H9 (cell line): ENCODE measurements at places on chromosomes 2 and 18. TPM values are rescaled to one million over a fixed set of nuclear protein-coding genes. Genes with fewer than 3 reads are reported as not detected.

DNA sequence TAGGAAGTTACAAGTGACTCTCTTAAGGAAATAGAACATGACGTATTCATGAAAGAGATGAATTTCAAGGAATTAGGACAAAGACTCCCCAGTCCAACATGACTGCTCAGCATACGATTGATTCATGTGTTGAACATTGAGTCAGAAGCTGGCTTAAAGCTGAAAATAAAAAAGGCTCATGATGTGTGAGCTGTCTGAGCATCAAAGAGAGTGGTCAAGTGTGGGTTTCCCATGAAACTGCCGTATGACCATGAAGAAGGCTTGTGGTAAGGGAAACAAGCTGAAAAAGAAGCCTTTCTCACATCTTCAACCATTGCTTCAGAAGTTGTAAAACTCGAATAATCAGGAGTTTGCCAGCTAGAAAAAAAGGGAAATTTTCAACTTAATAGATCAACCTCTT is 201.9 kb upstream of the APCDD1 start:
- no peak for DNase-seq

DNA sequence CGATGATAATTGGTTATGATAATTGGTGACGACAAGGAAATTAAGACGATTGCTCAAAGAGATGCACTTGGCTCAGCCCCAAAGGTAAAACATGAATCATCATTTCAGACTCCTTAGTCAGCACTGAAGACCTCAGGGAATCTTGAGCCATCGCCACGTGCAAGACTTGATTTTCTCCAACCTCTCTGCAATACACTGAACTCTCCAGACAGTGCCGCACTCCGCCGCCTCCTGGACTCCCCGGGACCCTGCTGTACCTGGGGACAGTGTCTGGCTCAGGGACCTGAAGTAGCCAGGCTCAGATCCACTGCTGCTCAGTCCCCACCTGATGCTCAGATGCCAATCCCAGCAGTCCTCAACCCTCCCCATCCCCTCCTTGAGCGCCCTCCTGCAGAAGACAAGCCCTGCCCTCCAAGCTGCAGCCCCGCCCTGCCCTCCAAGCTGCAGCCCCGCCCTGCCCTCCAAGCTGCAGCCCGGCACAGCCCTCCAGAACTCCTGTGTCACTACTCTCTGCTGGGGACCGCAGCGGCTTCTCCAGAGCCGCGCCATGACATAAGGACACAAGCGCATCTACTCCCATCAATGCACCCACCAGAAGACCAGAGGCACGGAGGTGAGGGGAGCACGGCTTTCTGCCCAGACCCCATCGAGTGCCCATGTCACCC is 1.1 kb downstream of the TMEM18 start:
- peak; percentile 93 for DNase-seq

DNA sequence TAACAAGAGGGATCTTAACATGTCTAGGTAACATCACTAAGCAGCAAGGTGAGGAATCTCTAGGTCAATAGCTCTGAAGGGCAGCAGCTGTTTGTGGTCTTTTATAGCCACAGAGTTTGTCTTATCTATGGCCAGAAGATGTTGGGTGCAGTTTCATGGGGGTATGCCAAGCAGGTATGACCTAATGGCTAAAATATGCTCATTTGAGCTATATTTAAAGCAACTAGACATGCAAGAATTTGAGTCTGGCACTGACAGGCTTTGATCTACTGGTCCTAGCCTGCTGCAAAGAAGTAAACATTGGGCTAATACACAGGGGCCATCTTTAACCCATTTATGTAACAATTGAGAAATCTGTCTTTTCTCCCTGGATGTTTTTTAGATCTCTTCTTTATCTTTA is 13.9 kb upstream of the UGP2 start:
- DNase-seq, result no peak

Gene ITM2C
- total RNA-seq, result 297 and 302 TPM in 2 replicates

Gene CCDC141
- 0.83 and 1.0 TPM in 2 replicates for total RNA-seq

GRCh38 chr2:127586746-127587295 is 51.3 kb downstream of the MYO7B start:
- DNase-seq, result no peak

GRCh38 chr2:38207168-38207567 is 131.2 kb upstream of the CYP1B1 start:
- DNase-seq, result no peak

- DNase-seq, result no peak
These were observed 231.9 kb downstream of the ZRANB3 start for GRCh38 chr2:135299165-135299564.

- DNase-seq, result no peak
These were observed 46.8 kb downstream of the SEMA4F start for GRCh38 chr2:74700643-74701372.

Gene TCF23
- not detected in 2 replicates for total RNA-seq

GRCh38 chr2:239722760-239723470 is 302.2 kb downstream of the NDUFA10 start:
- DNase-seq, result peak; percentile 20

DNA sequence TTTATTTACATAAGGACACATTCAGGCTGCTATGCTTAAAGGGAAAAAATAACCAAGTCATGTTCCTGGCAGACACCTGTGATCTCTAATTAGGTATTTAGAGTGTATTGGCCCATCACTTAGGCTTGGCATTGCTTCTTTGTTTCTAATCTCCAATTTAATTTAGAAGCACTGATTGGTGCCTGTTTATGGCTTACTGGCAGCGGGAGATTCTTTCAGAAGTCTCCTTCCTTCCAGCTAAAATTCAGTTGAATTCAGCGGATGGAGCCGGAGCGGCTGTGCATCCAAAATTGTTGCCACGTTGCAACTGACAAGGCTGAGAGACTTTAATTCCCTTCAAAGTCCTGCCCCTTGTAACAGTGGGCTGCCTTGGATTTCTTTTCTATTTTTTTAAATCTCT is 66.5 kb downstream of the VWA3B start:
- DNase-seq, result no peak

DNA sequence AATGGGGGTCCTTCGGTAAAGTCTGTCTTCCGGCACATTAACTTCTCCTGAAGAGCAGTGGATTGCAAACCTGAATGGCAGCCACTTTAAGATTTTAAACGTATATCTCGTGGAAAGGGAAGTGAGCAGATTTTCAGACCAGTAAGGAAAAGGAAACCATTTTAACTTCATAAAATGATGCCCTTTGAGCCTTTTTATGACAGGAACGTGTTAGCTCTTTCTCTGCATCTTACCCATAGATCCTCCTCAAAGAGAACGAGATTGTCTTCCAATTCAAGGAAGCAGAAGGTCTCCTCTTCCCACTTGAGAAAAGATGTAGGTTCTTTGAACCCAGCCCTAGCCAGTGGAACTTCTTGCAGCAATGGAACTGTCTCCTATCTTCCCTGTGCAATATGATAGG is 35.6 kb downstream of the HK2 start:
- no peak for DNase-seq

DNA sequence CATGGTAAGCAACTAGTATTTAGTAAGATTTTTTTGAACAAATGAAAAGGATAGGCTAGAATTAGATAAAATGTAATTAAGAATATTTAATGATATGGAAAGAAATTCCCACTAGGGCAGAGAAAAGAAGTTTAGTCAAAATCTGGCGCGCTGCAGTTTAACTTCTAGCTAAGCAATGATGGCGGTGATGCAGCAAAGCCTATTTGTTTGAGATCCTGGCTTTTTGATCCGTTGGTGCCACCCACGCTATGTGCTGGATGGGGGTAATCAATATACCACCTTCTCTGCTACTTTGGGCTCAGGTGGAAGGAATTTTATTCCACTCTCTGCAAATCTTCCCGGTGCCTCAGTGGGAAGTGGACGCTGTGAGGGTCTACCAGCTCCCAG is 421 bp upstream of the FAM171B start:
- DNase-seq, result no peak

Gene CRYBA2
- not detected in 2 replicates for total RNA-seq

DNA sequence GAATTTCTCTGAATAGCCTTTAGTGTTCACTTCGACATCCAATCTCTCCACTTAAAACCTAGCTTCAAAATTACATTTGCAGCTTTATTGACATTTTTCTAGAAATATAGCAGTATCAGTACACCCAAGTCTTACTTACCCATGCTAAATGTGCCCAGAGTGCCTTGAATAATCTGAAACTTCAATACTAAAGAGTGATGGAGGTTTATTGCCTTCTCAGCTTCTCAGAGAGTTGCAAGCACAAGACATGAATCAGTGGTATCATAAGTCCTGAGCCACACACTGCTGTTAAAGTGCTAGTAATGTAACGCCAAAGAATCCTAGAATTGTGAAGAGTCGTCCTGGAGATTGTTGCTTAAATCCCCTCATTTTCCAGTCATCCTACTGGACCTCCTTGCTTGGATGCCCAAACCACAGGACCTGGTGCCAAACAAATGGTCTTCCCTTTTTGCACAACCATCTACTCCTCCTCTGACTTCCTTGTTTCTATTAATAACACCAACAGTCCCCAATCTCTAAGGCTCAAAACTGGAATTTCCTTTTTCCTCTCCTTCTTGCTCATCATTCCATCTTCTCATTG is 83.2 kb upstream of the SPATS2L start:
- no peak for DNase-seq

GRCh38 chr2:146239392-146240135 is 1605.3 kb upstream of the ACVR2A start:
- DNase-seq, result no peak

GRCh38 chr18:31100436-31101182 is 1.6 kb downstream of the DSC2 start:
- peak; percentile 84 for DNase-seq

DNA sequence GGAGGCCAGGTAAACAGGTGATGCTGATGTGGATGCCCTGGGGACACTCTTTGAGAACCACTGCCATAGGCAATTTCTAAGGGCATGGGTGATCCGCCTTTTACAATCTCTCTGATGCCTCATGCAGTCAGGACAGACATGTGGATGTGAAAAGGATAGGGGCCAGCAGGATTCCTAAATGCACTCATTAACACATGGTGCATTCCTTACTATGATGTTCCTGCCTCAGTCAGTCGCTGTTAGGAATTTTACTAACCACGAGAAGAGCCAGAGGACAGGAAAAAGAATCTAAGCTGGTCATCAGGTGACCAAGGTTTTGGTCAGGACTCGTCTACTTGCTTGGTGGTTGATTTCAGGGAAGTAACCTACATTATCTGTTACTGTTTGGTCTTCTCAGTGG is 191.0 kb downstream of the ARL4C start:
- DNase-seq, result no peak

DNA sequence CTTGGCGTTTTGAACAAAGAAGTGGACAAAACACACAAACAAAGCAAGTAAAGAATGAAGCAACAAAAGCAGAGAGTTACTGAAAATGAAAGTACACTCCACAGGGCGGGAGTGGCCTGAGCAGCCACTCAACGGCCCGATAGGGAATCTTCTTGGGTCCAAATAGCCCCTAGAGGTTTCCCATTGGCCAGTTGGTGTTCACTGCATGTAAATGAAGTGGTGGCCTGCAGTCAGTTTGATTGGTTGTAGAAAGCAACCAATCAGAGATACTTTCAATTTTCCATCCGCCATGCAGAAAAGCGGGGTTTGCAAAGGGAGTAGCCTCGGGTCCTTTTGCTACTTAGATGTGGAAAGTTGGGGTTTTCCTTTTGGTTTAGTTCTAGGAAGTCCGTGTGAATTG is 31.6 kb downstream of the CYBRD1 start:
- peak; percentile 38 for DNase-seq

DNA sequence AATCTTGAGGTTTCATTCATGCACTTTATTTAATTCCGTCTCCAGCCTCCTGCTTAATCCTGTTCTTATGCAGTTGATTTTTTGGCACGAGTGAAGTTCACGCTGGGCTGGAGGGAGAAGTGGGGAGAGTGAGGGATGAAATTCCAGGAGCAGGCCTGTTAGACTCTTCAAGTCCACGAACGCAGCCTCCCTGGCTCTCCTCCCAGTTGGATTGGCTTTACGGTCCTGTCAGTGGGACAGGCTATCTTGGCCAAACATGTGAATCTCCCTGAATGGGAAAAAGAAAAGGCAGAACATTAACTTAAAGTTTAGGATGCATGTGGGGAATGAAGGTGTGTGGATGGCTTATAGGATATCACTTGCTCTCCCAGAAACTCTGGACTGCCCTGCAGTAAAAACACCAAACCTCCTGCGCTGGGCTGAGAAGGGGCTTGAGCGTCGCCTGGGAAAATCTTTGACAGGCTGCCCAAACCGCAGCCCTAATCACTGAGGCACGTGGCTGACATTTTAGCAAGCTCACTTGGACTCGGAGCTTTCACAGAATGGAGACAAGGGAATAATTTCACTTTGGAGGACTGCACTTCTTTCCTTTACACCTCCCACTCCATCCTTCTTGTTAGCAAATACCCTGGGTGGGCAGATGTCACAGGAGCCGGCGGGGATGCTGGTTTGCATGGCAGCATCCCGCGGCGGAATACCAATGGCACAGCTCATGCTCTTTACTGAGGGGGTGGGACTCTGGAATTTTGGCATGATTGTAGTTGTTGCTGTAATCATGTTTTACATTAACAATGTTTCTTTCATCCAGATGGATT is 93.9 kb downstream of the ACKR3 start:
- no peak for DNase-seq

DNA sequence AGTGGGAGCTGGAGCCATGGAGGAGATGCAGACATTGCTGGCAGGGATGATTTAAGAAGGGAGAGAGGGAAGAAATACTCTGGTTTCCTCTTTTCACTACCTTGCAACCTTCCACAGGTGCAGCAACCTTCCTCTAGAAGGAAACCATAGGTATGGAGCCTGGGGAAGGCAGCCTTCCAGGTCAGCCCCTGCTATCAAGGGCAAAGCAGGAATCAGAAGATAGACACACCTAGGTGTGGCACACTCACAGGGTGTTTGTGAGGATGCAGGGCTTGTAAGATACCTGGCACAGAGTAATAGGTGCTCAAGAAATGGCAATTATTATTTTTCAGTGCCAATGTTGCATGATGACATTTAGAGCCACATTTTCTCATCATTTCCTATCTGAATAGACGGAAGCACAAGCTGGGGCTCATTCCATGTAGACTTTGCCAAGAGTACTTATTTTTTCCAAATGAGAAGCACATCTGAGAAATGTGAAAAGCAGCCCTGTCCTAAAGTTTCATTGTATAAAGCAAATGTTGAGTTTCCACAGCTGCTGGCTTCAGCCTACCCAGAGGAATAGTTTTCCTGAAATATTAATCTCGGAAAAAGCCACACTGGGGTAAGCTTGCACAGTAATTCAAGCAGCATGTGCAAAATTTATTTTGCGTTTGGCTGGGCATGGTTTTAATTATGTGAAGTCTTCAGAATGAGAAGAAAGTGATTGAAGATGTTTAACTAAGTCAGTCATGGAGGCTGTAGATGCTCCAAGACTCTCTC is 20.6 kb downstream of the EVA1A start:
- no peak for DNase-seq
